ENCODE measurements at places on chromosomes 7 and 10.

- no peak for DNase-seq
Observed at GRCh38 chr10:13665516-13666262, 78.9 kb downstream of the PRPF18 start.

GRCh38 chr10:2881720-2882620 lies 185.4 kb upstream of the PFKP start:
- DNase-seq = no peak

- DNase-seq = no peak
Observed at GRCh38 chr10:24440817-24441797, 232.2 kb downstream of the KIAA1217 start.

DNA sequence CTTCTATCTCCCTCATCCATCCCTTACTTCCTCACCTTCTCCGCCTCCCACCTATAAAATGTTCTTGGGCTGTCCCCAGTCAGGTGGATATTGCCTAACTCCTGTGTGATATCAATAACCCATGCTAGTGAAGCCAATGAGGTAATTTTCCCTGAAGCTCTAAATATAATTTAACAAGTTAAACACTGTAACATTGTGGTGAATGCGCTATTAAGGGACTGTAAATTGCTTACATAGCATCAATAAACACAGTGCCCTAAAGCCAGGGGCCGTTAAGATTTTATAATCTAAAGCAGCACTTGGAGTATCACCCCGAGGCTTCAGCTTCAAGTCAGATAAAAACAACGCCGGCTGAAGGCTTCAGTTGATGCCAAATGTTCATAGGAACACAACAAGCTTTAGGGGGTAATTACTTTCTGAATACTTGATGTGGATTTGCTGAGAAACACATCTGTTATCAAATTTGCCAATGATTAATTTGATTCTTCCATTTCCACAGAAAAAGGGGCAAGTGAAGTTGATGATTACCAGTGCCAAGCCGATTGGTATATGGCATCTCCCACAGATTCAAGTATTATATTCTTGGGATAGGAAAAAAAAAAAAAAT lies 138.4 kb downstream of the CREB5 start:
- no peak for DNase-seq

GRCh38 chr10:125631806-125632205 lies 51.2 kb downstream of the TEX36 start:
- DNase-seq = no peak

- no peak for DNase-seq
Observed at GRCh38 chr7:87047-87446, 105.3 kb upstream of the FAM20C start.

DNA sequence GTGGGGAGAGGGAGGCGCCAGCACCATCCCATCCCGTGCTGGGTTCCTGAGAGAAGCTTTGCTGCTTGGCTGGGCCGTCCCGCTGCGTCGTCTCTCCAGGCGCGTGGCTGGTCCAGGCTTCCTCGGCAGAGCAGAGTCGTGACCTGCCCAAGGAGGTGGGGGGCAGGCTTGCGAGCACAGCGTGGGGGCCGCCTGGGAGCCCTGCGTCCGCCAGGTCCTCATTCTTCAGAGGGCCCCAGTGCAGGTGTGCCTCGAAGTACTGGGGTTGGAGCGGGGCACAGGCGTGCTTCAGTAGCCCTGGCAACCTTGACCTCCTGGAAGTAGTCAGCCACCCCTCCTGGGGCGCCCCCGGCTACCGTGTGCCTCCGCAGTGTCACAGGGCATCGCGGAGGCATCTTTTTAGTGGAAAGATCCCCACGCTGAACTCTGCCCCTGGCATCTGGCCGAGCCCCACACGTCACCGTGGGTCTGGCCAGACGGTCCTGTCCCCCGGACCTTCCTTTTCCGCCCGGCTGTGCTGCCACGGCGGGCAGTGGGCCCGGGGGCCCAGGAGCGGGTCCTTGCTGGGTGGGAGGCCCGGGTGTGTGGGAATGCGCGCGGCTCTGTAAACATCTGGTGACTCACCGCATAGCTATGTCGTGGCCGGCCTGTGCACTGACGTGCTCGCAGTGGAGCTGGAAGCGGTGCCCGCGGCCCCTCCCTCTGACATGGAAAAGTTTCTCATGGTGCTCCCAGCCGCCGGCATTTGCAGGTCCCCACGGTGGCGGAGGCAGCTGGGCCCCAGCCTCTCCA lies 6.4 kb downstream of the MAFK start:
- no peak for DNase-seq

DNA sequence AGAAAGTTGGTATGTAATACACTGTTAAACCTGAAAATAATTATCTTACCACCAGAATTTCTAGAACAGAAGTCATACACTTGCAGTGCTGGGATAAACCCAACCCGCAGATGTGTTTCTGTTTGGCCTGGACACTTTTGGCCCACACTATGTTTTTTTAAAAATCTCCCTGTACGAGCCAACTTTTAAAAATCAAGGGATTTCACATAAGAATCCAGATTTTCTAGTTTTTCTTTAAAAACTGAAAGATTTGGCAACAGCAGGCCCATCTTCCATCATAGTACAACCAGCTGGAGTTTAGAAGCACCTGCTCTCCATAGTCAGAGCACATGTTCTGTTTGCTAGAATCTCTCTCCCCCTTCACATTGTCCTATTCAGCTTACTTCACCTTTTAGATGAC lies 74.0 kb downstream of the TLL2 start:
- DNase-seq = no peak

DNA sequence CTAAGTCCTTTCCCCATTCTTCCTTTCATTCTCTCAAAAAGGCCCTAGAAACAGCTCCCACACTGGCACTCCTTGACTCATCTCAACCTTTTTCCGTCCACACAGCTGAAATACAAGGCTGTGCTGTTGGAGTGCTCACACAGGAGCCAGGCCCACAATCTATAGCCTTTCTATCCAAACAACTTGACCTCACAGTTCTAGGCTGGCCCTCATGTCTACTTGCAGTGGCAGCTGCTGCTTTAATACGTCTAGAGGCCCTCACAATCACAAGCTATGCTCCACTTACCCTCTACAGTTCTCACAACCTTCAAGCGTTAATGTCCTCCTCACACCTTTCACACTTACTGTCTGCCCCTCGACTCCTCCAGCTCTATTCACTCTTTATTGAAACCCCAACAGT lies 12.0 kb upstream of the LRRC61 start:
- DNase-seq = no peak

DNA sequence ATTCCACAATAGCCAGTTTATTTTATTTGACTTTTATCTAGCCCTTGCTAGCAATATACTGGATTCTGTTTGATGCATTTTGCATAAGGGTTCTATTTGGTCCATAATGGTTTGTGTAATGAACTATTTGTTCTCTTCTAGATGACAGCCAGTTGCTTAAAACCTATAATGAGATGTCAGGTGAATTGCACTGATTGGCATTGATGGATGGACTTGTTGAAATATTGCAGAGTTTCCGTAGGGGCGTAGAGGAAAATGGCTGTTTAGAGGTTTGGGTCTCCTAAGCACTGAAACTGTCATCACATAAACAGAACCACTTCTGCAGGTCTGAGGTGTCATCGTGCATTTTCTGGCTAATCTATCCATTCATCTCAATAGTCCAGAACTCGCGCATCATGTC lies 124.9 kb upstream of the HDAC9 start:
- DNase-seq = no peak

GRCh38 chr10:31677195-31678138 lies 251.2 kb downstream of the ARHGAP12 start:
- DNase-seq = no peak

GRCh38 chr10:91796331-91797047 lies 1.7 kb upstream of the TNKS2 start:
- DNase-seq = peak; percentile 29

DNA sequence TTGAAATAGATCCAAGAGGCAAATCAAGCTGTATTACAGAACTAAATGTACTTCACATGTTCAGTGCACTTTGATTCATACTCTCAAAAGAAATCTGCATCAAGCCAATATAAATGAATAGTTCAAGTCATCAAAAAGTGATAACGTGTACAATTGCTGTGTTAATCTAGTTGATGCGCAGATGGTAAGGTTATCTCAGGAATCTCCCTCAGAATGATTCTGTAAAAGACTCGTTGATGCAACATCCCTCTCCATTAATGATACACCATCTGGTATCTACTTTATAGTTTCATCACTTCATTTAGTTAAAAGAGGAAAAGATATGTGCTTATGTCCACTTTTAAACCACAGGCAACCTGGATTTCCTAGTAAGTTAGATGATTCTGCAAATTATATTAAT lies 200.6 kb downstream of the CHCHD3 start:
- no peak for DNase-seq

GRCh38 chr10:103747193-103747865 lies 108.0 kb downstream of the SH3PXD2A start:
- no peak for DNase-seq

- no peak for DNase-seq
Observed at GRCh38 chr7:116951366-116952292, 1.7 kb upstream of the ST7 start.

DNA sequence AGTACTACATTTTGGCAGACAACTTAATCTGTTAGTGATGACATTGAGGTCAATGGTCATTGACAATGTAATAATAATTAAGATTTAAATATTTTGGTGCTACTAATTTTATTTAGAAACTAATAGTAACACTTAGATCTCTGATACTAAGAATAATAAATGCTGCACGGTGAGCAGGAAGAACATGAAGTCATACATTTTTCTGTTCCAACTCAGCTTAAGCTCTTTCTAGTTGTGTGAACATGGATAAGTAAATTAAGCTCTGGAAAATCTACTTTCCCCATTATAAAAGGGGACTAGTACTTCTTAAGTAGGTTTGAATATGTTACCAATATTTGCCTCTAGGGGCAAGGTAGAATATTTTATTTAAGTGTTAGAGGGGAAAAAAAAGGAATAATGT lies 65.9 kb upstream of the MEOX2 start:
- no peak for DNase-seq

GRCh38 chr7:142422621-142423020 lies 164.8 kb upstream of the PRSS58 start:
- no peak for DNase-seq

DNA sequence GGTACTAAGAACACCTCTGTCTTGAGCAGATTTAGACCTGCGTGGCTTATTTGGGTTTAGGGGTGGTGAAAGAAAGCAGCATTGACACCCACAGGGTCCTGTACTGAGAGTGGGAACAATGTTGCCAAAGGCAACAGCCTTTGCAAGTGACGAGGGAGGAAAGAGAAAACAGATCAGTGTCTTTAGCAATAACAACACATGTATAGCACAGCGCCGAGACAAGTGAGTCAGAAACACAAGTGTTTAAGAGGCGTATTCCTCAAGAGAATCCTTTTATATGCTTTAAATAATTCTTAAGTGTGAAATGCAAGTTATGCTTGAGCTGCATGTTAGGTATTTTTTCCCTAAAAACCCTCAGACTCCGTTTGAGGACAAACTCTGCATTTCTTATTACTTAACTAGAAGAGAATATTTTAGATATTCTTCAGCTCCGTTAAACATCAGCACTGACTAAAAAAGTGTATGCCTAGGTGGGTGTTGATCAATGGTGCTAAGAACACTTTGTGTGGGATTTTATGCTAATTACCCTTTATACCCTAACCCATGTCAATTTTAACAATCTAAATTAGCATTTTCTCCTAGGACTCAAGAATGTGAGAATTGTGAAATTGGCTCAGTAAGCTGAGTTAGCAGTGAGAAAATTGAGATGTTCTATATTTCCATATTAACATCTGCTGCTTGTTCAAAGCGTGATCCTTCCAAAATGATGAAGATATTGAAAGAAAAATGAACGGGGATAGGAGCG lies 1095.4 kb upstream of the CELF2 start:
- no peak for DNase-seq

DNA sequence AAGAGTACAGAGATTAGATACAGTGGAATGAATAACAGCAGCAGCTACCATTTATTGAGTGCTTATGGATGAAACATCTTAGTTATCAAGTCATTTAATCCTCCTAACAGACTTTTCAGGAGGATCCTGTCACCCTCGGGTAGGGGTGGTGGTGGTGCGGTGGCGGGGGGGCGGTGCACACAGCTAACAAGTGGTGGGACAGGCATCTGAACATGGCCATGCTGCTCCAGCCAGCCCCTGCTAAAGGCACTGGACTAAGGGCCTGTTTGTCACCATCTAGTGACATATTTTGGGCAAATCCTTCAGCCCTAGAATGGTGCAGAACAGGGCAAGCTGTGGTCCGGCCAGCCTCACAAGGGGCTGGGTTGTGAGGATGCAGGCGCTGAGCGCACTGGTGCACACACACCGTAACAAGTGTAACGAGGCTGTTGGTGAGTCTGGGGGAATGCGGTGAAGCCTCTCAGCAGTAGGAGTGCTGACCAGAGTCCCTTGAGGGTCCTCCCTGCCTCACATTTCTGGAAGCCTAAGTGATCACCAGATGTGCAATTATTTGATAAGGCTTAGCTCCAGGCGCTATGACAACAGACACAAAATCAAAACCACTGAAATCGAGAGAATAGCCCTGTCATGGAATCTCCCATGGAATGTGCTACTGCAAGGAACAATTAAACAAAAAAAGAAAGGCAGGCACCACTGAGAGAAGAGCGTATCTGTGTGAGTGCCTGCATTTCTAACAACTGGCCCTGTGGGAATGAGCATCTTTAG lies 102.2 kb downstream of the RNF216 start:
- no peak for DNase-seq

GRCh38 chr10:89771684-89772083 lies 70.3 kb downstream of the KIF20B start:
- DNase-seq = no peak

- peak; percentile 22 for DNase-seq
Observed at GRCh38 chr10:30059209-30060107, at the start of gene JCAD. TSS of gene JCAD (minus strand) at chr10:30059586. CDS start at chr10:30047812, 11,774 bp downstream.

DNA sequence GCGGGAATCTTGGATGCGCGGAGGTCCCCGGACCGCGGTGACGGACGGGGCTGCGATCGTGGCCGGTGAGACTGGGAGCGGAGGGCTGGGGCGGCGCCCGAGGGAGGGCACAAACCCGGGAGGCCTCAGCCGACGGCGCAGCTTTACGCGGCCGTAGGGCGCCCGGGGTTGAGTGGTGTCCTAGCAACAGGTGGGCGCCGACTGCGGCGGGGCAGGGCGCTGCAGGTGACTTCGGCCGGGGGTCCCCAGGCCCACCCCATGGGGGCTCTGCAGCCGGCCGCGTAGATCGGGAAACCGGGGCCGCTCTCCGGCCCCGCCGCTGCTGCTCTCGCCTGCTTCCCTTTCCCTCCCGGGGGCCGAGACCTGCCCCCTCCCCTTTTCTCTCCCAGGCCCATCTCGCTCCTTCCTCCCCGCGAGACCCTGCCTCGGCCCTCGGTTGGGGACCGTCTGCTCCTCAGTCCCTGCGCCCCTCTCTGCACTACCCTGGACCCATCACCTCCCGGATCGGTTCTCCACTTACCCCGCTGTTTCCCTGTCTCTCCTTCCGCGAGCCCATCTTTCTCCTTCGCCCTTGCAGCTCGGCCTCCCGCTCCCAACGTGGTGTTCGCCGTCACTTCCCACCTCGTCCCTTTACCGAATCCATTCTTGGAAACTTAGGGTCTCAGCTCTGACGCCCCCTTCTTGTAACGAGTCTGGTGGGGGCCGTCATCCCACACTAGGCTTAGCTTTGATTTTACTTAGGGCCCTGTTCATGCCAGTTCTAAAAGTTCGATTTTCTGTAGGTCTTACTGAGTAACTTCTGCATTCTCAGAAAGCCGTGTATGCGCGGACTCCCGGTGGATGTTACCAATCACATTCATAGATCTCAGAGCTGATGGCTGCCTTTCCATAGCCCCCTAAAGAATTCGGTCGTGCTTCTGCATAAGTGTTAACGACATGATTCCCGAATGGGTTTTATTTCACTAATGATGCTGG lies 18.5 kb upstream of the ACBD5 start:
- DNase-seq = no peak

- no peak for DNase-seq
Observed at GRCh38 chr10:98307916-98308541, 40.0 kb upstream of the LOXL4 start.

GRCh38 chr10:121002586-121003205 lies 151.5 kb downstream of the WDR11 start:
- DNase-seq = no peak

- DNase-seq = no peak
Observed at GRCh38 chr10:34739915-34740314, 75.2 kb downstream of the PARD3 start.
